Astrocyte of the spinal cord (primary cell): ENCODE measurements at places on chromosomes 12 and 14.

- peak; percentile 2 for DNase-seq
Measured at GRCh38 chr14:62528296-62528695, 517.0 kb downstream of the KCNH5 start.

DNA sequence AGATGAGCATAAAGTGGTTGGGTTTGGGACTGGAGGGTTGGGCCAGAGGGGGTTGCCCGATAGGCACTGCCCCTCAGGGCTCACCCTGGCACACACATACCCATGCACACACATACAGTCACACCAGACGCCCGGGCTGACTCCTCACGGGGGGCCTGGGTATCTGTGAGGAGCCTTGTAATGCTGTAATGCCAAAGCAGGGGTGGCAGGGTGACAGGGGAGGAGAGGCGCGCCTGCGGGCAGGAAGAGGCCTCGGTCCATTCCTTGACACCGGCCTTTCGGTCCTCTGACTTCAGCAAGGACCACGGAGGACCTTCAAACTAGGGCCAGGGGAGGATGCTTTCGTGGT lies 375 bp downstream of the FAIM2 start:
- DNase-seq = no peak

- peak; percentile 73 for DNase-seq
Measured at GRCh38 chr12:78863482-78864402, 832 bp upstream of the SYT1 start.

GRCh38 chr14:100577321-100577985 lies 9.8 kb downstream of the BEGAIN start:
- no peak for DNase-seq

GRCh38 chr12:16034136-16034817 lies 123.1 kb downstream of the DERA start:
- DNase-seq = no peak

- DNase-seq = no peak
Measured at GRCh38 chr12:69368171-69368570, 8.6 kb downstream of the YEATS4 start.

GRCh38 chr14:74739293-74740030 lies 23.7 kb upstream of the YLPM1 start:
- no peak for DNase-seq

- no peak for DNase-seq
Measured at GRCh38 chr12:97394657-97395056, 67.9 kb upstream of the RMST start.

GRCh38 chr12:52557476-52557875 lies 4.5 kb upstream of the KRT71 start:
- no peak for DNase-seq

DNA sequence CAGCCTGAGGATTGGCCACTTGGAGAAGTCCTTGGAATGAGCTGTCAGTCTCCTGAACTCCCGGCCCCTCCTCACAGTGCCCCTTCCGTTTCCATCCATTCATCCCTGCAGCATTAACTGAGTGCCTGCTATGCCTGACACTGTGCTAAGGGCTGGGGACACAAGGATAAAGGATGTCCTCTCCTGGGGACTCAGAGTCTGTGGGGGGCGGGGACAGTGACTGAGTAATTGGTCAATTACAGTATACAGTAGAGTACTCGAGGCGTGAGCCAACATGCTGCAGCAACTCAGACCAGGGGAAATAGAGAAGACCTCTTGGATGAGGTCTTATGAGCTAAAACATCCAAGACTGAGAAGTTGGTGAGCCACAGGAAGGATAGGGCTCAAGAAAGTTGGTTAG lies 43.4 kb upstream of the PWP1 start:
- no peak for DNase-seq

- peak; percentile 93 for DNase-seq
Measured at GRCh38 chr12:107349008-107349747, 255.8 kb upstream of the CRY1 start.

DNA sequence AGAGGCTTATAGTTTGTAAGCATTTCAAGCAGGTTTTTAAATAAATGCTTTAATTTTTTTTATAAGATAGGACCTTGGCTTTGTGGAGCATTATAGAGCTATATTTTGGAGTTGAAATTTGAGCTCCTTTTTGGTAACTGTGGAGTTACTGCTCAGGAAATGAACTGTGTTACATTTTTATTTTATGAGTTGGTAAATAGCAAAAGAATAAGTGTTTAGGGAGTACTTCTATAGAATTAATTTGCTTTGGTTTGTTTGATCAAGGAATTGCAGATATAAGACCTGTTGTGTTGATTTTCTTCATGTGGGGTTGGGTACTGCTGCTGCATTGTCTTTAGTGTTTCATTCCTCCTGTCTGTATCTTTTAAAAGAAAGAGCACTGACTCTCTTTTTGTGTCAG lies 3.5 kb downstream of the ATP2A2 start:
- DNase-seq = no peak

DNA sequence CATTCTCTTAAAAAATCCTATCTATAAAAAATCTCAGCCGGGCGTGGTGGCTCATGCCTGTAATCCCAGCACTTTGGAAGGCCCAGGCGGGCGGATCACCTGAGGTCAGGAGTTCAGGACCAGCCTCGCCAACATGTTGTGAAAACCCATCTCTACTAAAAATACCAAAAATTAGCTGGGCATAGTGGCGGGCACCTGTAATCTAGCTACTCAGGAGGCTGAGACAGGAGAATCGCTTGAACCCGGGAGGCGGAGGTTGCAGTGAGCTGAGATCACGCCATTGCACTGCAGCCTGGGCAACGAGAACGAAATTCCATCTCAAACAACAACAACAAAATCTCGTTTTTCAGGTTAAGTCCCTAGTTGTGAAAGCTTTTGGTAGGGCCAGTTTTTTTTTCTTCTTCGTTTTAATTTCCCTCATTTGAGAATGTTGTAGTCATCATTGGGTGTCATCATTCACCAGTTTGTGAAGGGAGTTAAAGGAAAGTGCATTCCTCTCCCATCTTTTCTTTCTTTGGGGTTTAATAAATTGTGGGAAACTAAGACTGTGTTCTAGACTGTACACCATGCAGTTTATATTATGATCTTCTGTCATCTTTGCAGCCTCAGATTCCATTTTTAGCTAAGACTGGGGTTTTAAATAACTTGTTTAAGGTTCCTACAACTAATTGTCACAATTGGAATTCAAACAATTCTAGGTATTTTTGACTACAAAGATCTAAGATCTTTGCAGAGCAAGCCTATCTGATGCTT lies 23.9 kb downstream of the MDM2 start:
- DNase-seq = no peak

GRCh38 chr12:92977326-92977725 lies 48.2 kb upstream of the EEA1 start:
- DNase-seq = no peak

- DNase-seq = peak; percentile 12
Measured at GRCh38 chr14:72692696-72693095, 201.2 kb downstream of the DPF3 start.

DNA sequence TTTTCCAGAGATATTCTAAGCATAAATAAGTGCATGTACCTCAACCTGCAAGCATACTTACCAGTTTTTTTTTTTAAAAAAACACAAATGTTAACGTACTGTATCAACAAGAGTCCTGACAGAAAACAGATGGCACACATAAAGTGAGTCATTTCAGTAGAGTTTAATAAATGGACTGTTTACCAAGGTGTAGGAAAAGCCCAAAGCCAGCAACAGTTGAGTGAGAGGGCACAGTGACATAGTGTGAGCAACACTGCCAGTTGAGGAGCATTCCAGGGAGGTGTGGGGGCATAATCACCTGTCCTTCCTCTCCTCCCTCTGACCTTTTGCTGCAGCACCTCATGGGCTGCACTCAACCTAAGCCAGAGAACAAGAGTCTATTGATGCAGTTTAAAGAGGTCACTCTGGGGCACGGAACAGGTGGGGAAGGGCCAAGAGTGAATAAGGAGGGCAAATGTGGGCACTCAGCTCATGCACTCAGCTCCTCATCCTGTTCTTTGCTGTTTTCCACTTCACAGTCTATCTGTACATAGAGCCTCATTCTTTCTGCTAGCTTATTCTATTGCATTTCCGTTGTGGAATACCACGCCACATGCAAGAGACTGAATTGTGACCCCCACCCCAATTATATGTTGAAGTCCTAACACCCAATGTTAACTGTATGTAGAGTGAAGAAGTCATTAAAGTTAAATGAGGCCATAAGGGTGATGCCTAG lies 29.3 kb downstream of the DHRS2 start:
- DNase-seq = no peak

DNA sequence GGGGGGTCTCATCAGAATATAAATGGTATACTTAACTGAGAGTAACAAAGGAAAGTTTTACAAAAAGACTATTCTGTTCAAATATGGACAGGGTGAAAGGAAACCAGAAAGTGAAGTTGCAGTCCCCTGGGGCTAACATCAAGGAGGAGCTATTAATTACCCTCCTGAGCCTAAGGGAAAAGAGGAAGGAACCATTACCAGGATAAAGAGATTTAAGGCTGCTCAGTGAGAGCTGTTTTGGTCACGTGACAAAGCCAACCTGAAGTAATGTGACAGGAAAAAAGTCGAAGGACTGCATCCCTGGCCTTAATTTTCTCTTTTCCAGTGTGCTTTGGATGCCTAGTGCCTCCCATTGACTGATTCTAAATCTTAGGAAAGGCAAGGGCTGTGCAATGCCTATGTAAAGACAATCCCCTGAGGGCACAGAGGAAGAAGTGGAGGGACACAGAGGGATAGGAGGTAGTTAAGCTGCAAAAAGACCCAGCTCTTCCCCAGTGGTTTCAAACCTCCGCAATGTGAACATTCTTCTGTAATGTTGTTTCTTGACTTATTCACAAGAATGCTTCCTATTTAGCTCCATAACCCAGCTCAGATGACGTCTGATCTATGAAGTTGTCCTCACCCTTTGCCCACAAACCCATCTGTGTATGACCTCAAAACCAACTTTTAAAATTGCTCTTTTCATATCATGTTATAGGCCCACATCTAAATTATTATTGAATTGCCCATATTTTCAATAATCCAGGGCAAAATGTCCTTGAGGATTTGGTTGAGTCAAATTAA lies 187.7 kb upstream of the DCN start:
- no peak for DNase-seq

GRCh38 chr12:65602253-65602609 lies 222.1 kb upstream of the HMGA2 start:
- no peak for DNase-seq

DNA sequence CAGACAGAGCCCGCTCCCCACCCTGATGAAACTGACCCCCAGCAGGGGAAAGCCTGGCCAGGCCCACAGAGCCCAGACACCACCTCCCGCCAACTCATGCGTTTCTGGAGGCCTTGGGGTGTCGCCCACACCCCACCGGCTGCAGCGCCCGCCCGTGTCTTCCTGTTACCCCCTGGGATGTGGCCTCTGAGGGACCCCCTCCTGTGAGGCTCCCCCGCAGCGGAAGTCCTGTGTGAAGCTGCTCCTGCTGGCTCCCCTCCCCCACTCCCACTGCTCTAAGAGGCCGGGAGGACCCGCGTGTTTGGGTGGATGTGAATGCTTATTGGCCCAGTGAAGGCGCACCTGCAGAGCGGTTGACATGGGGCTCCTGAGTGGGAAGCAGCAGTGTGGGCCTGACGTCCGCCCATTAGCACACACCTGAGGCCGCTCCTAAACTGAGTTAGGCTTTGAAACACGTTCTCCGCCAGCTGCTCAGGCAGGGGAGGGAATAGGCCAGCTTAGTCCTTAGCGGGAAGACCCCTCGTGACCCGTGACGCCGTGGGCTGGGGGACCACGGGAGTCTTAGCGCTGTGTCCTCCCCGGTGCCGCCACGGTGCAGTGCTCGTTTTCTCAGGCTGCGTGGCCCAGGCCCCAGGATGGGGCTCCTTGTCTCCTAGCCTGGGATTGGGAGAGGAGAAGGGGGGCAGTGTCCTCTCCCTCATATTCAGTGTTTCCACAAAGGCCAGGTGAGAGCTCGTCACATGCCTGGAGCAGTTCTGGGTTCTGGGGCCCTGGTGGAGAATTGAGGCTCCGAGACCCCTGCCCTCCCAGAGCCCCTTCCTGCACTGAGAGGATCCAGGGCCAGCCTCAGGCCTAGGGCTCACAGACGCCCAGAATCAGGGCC lies 323.4 kb upstream of the SFSWAP start:
- no peak for DNase-seq

- DNase-seq = peak; percentile 29
Measured at GRCh38 chr14:56324856-56325699, 206.9 kb downstream of the PELI2 start.

DNA sequence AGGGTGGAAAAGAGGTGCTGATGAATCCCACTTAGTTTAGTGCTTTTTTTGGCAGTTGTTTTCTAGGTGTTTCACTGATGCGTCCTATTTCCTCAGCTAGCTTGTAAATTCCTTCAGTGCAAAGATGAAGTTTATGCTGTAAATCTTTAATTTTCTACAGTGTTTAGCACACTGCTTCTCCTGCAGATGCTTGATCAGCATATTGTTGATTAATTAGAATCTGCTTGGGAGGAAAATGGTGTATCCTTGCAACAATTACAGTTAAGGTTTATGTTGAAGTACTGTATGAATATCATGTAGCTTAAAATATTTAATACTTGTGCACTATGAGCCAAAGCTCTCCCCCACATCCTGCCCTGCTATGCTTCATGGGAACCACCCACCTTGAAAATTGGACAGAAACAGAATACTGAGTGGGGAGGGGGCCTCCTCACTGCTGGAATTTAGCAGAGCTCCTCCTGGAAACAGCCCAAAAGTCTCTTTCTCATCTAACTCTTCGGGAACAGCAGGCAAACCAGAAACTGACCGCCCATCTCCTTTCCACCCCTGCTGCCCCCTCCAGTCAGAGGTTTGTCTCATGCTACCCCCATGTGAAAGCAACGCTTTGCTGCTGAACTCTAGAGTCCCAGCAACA lies 20.3 kb upstream of the DHRS4 start:
- DNase-seq = no peak

DNA sequence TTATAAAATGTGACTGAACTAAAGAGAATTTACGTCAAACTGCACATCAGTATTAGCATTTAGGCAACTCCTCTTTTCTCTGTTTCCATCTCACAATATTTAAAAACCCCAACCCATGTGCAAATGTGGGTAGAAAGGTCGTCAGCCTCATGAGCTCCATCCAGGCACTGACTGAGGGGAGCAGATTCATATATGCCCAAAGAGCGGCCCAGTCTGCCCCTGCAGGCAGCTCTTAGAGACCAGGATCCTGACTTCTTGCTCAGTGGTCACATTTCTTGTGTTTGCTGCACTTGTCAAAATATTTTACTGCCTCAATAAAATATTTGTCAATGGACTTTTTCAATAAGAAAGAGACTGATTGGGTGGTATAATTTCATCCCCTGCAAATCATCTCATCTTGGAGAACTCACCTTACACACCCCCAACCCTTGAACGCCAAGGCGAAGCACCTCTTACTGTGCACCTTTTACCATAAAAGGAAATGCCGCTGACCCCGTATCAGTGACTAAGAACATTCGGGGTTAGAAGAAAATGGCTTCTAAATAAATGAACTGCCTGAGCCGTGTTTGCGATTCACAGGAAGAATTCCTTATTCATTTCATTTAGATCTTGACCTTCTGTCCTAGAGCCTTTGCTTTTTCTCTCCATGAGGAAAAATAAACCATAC lies 418.8 kb downstream of the BCL11B start:
- no peak for DNase-seq

GRCh38 chr14:102493096-102493495 lies 16.5 kb downstream of the ANKRD9 start:
- no peak for DNase-seq
